ENCODE measurements at places on chromosomes 3 and 15.
A peak's percentile ranks its signal among the peaks of the same experiment; 100 is the strongest.

DNA sequence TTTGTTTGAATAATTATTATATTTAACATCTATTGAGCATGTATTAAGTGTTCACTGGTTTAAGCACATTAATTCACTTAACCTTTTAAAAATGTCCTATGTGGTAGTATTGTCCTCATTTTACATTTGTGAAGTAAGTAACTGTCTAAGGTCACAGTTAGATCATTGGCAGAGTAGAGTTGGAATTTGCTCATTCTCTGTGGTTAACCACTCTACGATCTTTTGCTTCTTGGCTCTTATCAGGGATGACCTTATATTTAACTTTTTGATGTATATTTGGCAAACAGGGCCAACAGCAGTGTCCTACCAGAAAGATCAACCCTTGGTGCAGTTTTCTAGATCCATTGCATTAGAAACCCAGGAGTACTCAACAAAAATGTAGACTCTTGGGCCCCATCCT lies 34.0 kb downstream of the PXK start:
- no peak for DNase-seq

GRCh38 chr15:85128621-85129020 lies 147.0 kb downstream of the PDE8A start:
- no peak for DNase-seq

GRCh38 chr3:108497271-108497670 lies 13.1 kb downstream of the MYH15 start:
- DNase-seq: no peak

- DNase-seq: no peak
These were observed 248.3 kb downstream of the IL5RA start for GRCh38 chr3:2861920-2862319.

- DNase-seq: no peak
These were observed 387.0 kb downstream of the ZBBX start for GRCh38 chr3:166993015-166993630.

- DNase-seq: peak; percentile 45
These were observed 12.7 kb upstream of the TSPAN3 start for GRCh38 chr15:77083381-77084160.

DNA sequence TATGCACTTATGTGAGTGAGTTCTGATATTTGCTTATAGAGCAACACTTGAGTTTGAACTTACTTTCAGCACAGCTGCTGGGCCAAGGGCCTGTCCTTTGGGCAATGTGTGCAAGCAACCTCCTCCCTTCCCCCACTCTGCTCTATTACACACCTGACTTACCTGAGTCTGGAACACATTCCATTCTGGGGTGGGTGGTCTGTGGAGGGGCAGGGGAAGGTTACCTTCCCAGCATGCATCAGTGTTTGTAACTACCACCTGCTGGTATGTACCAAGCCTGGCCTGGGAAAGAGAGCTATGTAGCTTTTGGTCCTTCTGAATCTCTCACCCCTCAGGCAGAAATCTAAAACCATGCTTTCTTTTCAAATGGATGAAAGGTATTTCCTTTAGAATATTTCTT lies 103.0 kb downstream of the ISL2 start:
- DNase-seq: no peak

GRCh38 chr3:196169836-196170240 lies 41.4 kb downstream of the ZDHHC19 start:
- no peak for DNase-seq

GRCh38 chr3:185042312-185043050 lies 110.4 kb downstream of the C3orf70 start:
- DNase-seq: no peak

DNA sequence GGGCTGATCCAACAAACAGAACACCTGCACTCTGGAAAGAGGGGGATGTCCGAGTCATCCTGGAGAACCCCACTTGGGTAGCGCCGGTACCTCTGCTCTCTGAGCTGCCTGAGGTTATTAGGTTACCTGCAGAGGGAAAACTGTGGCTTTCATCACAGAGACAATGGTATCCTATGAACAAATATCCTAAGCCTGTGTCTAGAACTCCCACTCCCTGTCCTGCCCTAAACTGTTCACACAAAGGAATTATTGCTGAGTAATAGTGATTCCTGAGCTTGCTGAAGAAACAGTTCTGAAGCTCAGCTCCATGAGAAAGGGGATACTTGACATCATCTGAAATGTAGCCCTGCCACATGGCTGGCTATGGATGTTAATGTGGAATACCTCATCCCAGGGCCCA lies 31.9 kb upstream of the WNT5A start:
- DNase-seq: no peak

- no peak for DNase-seq
These were observed 722.6 kb downstream of the FHIT start for GRCh38 chr3:60528651-60529050.

DNA sequence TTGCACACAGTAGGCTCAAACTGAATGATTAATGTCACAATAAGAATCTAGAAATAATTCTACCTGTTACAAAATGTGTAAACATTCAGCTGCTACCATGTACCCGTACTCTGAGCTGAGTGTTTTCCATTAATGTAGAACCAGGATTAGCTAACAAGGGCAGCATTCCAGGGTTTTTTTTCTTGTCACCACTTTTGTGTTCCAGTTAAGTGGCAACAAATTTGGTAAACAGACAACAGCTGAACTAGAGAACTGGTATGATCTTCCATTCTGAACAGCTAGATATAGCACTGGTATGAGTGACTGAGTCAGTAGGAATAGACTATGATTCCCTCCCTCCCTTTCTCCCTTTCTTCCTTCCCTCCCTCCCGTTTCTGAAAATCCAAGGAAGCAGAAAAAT lies 229.4 kb downstream of the CD47 start:
- no peak for DNase-seq

Measured in anterior cingulate cortex (tissue), 58 donors.